ENCODE measurements at places on chromosomes 16 and 17.

DNA sequence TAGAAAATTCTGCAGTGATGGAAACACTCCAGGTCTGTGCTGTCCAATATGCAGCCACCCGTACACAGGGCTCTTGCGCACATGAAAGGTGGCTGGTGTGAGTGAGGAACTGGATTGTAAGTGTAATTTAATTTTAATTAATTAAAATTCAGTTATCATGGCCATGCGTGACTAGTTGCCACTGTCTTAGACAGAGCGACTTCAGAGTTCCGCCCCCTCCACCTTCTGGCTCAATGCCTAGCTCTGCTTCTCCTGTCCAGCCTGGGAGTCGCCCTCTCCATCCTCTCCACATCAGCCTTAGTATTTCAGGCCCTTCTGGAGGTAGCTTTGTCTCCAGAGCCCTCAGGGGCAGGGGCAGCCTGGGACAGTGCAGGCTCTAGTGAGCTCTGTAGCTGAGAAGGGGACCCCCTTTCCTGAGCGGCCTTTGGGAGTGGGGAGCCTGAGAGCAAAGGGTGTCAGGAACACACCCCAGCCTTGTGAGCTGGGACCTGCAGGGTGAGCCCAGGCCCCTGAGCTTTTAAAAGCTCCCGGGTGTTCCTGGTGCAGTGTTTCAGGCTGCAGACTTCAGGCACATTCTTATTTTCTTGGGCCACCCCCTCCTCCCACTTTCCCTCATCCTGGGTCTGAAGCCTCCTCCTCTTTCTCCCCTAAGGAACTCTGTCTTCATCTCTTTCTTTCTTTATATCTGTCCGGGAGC lies 99.4 kb downstream of the IRF8 start:
- no peak for DNase-seq

- DNase-seq, result no peak
Measured at GRCh38 chr16:50400967-50401348, 32.2 kb upstream of the BRD7 start.

- no peak for DNase-seq
Measured at GRCh38 chr16:69079697-69080096, 25.8 kb upstream of the HAS3 start.

DNA sequence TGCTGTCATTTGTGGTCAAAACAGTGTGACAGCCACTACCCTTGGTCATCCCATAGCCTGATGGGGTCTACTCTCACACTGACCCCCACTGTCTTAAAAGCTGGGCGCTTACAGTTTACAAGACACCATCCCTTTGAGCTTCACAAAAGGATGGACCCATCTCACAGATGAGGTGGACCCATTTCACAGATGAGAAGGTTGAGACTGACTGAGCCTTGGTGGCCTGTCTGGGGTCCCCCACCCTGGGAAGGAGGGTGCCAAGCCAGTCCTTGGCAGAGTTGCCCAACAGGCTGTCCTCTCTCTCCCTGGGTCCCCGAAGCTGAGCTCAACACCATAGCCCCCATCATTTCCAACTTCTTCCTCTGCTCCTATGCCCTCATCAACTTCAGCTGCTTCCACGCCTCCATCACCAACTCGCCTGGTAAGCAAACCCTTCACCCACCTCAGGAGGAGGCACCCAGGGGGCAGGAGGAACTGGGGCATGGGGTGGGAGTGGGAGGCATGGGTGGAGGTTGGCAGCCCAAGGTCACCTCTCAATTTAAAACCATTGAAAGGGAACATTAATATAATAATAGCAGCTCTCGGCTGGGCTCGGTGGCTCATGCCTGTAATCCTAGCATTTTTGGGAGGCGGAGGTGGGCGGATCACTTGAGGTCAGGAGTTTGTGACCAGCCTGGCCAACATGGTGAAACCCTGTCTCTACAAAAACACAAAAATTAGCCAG lies 17.2 kb downstream of the SLC12A3 start:
- DNase-seq, result no peak

DNA sequence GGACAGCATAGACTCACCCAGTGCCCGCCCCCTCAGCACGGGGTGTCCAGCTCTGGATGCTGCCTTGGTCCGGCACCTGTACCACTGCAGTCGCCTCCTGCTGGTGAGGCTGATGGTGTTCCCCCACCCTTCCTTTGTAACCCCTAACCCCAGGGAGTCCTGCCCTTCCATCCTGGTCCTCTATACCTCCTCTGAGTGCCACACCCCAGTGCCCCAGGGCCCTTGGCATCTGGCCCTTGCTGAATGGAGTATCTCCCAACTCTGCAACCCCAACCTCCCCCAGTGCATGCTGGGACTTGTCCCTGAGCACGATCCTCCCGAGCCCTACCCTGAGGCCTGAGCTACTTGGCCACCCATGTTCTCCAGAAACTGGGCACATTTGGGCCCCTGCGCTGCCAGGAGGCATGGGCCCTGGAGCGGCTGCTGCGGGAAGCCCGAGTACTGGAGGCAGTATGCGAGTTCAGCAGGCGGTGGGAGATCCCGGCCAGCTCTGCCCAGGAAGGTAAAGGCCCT lies 15.8 kb downstream of the RIPOR1 start:
- DNase-seq, result no peak

All from T-cell (primary cell).